ENCODE measurements at places on chromosomes 3 and 15. TPM values are rescaled to one million over a fixed set of nuclear protein-coding genes. Genes with fewer than 3 reads are reported as not detected.

Gene FBXL22
- total RNA-seq = 58.4 TPM

Gene SH2D7
- 2.3 TPM for total RNA-seq

Gene OR5H14
- total RNA-seq = not detected

Gene POPDC2
- 53.2 TPM for total RNA-seq

Gene LTK
- 2.5 TPM for total RNA-seq

Gene ANKUB1
- not detected for total RNA-seq

Gene GPR62
- 0.55 TPM for total RNA-seq

Gene ITGA11
- 2.6 TPM for total RNA-seq

- no peak for DNase-seq
Measured at GRCh38 chr15:84001037-84001436, 234.5 kb upstream of the GOLGA6L4 start.

GRCh38 chr3:156535162-156535627 is 19.7 kb downstream of the SSR3 start:
- DNase-seq = peak; percentile 65

DNA sequence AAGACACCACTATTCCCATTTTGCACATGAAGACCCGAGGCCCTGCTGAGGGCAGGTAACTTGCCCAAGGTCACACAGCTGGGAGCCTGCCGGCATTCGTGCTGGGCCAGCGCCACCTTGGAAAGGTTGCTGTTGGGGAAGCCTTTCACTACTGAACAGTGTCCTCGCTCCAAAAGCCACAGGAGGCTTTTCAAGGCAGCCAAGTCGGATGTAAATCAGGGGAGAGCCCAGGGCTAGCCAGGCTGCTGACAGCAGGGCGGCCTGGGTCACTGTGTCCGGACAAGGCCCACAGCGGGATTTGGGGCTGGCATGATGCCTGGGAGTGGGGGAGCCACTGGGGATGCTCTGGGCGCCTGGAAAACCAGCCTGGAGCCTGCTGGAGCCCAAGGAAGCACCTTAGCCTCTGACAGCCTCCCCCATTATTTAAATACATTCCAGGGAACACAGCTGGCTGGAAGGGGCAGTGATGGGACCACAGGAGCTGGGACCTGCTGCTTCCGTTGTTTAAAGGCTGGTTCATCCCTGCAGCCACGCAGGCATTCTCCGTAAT is 10.5 kb downstream of the SLC6A6 start:
- no peak for DNase-seq

- no peak for DNase-seq
Measured at GRCh38 chr3:194231929-194232832, 96.2 kb downstream of the HES1 start.

GRCh38 chr15:81749716-81750375 is 296.0 kb downstream of the MEX3B start:
- DNase-seq = no peak

DNA sequence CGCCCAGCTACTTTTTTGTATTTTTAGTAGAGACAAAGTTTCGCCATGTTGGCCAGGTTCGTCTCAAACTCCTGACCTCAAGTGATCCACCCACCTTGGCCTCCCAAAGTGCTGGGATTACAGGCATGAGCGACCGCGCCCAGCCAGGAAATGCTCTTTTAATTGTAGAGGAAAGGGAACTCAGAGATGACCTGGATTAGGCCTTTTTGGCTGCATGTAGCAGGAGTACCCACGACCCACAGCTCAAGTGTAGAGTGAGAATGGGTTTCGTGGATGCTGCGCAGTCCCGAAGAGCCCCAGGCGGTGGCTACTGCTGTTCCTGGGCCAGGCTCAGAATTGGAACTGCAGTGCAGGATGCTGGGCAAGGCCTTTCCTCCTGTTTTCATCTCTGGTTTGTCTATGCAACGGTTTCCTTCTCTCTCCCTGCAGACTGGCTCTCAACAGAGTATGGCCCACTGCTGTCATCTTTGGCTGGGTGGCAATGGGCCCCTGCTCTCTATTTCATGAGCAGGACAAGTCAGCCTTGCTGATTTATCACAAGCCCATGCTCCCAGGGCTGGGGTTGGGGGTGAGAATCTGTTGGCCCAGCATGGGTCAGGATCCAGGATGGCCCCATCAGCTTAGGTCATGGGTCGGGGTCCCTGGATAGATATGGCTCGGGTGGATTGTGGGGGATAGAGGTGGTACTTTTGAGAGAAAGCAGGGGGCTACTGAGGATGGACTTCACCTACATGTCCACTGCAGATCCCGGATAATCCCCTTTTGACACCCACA is 51.2 kb downstream of the GASK1A start:
- no peak for DNase-seq

DNA sequence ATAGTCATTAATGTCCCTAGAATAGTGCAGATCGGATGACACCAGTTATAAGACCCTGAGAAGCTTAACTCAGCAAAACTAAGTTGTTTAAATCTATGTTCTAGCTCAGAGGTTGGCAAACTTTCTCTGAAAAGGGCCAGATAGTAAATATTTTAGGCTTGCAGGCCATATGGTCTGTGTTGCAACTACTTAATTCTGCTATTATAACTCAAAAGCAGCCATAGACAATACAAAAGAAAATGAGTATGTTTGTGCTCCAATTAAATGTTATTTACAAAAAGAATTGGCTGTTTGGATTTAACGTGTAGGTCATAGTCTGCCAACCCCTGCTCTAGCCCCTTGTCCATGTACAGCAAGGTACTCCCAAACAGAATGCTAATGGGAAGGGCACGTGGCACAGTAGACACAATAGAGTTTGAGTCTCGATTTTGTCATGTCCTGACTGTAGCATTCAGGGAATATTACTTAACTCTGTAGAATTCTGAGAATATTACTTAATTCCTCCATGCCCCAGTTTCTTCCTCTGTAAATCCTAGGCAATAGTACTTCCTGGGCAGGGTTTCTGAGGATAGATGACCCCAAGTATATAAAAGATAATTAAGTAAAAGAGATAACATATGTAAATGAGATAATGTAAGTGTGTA is 70.5 kb upstream of the ATP2C1 start:
- DNase-seq = no peak

DNA sequence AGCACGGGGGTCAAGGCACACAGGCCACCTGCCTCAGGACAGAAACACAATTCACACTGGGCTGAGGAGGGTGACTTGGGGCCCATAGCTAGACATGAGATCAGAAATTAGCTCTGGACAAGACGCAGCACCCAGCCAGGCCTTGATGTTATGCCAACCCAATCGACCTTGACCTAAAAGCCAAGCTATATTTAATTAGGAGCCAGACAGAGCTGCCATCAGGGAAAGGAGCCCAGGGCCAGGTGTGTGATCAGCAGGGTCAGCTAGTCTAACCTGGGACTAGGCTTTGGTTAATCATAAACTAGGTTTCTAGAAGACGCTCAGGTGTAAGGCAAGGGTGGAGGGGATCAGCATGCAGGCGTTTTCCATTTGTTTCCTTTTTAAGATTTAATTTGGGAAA is 23.9 kb upstream of the SLC25A36 start:
- DNase-seq = peak; percentile 17

DNA sequence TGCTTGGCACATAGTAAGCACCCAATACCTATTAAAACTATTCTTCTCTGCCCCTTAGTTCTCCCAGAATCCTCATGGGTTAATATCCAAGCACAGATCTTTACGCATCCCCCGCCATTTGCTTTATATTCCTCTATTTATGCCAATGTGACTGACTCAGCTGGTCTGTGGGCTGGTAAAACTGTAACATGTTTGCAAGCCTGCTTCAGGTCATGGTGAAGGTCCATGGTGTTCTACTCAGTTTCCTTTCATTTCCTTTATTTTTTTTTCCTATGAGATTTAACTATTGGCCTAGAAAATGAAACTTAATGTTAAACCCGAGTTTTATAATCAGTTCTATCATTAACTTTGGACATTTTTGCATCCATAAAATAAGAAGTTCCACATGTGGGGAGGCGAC is 47.0 kb downstream of the FRMD4B start:
- no peak for DNase-seq

GRCh38 chr3:14135581-14135980 is 10.7 kb downstream of the TMEM43 start:
- DNase-seq = no peak

DNA sequence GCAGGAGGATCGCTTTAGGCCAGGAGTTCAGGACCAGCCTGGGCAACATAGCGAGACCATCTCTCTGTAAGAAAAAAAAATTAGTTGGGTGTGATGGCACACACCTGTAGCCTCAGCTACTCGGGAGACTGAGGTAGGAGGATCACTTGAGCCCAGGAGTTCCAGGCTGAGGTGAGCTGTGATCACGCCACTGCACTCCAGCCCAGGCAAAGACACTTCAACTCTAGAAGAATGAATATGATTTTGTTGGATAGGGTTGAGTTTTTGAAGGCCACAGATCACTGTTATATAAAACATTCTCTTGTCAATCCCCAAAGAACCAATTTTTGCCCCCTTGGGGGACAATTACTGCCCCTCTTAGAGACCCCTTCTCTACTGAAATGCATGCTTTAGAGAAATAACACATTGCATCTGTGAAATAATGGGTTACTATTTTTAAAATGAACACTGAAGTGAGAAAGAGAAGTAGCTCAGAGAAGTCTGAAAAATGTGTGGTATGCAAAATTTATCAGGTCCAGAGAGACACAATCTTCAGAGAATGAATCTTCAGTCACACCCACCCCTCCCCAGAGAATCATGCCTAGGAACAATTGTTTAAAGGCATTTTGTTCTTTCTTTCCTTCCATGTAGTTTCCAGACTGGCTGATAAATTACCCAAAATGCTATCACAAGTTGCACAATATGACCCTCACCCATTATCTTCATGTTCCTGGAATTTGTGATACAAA is 42.7 kb downstream of the METTL6 start:
- no peak for DNase-seq

GRCh38 chr3:31968369-31968926 is 12.6 kb downstream of the OSBPL10 start:
- no peak for DNase-seq

DNA sequence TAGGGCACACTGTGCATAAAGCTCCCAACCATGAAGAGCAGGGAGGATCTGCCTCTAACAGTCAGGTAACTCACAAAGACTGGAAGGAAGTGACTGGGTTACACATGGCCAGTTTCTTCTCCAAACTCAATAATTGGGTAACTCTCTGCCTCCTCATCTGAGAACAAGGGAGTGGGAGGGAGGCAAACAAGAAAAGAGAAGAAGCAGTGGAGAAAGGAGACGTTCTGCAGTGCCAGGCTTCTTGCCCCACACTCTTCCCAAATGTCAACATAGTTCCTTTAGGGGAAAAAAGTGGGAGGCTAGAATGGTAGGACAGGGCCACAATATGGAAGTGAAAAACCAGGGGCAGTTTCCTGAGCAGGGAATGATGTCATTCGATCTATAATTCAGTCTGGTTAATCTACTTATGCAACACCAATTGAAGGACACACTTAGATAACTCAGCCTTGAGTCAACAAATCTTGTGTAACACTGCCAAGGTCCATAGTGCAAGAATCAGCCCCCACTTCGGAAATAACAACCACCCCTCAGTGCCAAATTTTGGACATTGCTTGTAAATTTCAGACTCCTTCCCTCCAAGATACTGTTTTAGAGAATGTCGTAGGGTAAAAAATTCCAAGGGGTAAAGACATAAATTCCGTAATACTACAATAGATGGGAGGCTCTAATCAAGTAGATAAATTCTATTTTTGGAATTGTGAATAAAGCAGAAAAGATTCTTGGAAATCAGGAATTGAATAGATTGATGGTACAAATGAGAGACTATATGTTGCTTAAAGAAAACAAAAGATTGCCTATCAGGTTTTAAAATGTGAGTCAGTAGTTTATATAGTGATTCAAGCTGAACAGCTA is 143.0 kb downstream of the LPP start:
- peak; percentile 49 for DNase-seq

GRCh38 chr15:74812533-74812932 is at the start of gene LMAN1L:
LMAN1L (plus strand) TSS chr15:74812835; CDS start chr15:74812855, 20 bp downstream.
- DNase-seq = no peak

DNA sequence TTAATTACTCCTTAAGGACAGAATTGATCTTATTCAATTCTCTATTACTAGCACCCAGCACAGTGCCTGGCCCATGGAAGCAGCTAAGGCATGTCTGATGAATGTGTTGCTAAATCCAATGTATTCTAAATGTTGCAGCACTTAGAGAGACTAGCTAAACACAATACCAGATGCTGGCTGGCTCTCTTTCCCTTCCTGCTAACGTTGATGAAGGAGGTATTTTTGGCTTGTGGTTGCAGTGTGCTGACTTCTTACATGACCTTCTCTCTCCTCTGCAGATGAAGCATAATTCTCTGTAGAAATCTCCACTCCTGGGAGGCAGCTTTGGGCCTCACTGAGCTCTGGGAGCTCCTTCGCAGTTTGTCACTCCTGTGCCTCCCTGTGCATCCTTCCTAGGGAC is 183.6 kb downstream of the PEX5L start:
- DNase-seq = no peak

DNA sequence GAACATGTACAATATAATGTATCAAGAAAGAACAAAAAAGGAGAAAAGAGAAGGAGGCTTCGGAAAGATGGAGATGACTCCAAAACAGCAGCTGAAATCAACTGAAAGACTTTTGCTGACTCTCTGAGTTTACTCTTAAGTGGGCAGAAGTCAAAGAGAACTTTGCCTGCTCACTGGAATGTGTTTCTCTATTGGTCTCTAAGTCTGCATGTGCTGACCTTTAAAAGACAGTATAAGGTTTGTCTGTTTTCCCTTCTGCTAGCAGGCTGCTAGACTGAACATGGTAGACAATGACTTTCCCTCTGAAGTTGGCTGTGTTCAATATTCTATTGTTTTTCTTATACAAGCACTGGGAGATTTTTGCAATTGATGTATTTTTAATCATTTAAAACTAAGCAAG is 7.2 kb upstream of the MAP4 start:
- DNase-seq = no peak

DNA sequence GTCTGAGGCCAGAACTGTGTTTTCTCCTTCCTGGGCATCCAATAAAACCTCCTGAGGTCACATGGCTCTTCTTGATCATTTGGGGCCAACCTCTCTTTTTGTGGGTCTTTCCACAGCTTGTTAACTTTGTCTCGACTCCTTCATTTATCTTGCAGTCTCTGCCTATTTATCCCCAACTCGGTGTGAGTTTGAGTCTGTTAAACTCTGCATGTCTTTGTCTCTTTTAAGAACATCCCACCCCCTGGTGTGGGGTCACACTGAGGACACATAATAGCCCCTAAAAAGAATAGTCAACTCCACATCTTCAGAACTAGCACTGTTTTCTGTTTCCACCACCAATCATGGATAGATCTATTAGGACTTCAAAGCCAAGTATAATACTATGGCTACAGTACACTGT is 187.2 kb downstream of the TLE3 start:
- DNase-seq = no peak

- no peak for DNase-seq
Measured at GRCh38 chr3:53257465-53257864, 1.6 kb upstream of the TKT start.

DNA sequence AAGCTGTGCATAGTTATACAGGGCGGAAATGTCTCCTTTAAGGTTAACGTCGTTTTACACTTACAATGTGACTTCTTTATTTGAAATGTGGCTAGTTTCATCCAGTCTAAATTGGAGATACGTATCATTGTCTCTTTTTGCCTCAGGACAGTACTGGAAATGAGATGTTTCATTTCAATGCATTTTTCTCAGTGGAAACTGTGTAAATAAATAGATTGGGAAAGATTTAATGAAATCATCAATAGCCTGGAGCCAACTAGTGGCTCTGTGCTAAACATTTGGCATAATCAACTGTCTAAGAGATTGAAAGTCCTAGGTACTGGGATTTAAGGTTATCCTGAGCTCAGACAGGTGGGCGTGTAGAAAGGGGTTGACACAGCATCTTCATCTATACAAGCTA is 691.5 kb upstream of the CCDC54 start:
- no peak for DNase-seq

GRCh38 chr3:119245778-119246177 is 5.1 kb upstream of the B4GALT4 start:
- no peak for DNase-seq
